Activated CD8-positive, alpha-beta T cell treated with anti-CD3 and anti-CD28 coated beads for 36 hours (primary cell): ENCODE measurements at places on chromosomes 11 and 22. TPM values are rescaled to one million over a fixed set of nuclear protein-coding genes. Genes with fewer than 3 reads are reported as not detected.

- DNase-seq, result no peak
Observed at GRCh38 chr11:3002871-3003270, 10.7 kb upstream of the NAP1L4 start.

SLC22A9 gene
- total RNA-seq, result not detected

DNA sequence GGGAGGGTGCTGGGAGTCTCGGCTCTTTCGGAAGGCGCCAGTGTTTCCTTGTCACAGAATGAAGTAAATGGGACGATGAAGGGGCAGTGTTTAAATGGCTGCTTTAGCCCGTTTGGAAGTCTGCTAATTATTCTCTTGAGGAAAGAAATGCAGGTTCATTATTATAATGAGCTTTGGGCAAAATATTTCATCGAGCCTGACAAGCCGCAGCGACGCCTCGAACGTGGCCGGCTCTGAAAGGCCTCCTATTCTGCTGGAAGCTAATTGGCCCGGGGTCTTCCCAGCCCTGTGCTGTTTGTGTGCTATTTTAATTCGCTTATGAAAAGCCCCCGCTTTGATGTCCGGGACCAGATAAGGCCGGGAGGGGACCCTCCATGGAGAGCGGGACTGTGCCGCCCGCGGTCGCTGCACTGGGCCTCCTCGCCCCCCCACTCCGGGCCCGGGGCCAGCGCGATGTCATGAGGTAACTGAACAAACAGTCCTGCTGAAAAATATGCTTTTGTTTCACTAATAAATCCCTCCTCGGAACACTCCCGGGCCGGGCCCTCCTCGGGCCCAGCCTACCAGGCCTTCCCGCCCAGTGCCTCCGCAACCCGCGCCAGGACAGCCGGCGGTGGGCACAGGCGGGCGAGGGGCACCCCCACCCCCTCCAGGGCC, 78.4 kb downstream of the CDKN1C start:
- no peak for DNase-seq

LRRC32 gene
- total RNA-seq, result 24.5 TPM

GRCh38 chr22:42280140-42280539, 9.7 kb upstream of the TCF20 start:
- no peak for DNase-seq

OPCML gene
- not detected for total RNA-seq

SMC1B gene
- total RNA-seq, result 1.8 TPM

MFRP gene
- total RNA-seq, result not detected

DNA sequence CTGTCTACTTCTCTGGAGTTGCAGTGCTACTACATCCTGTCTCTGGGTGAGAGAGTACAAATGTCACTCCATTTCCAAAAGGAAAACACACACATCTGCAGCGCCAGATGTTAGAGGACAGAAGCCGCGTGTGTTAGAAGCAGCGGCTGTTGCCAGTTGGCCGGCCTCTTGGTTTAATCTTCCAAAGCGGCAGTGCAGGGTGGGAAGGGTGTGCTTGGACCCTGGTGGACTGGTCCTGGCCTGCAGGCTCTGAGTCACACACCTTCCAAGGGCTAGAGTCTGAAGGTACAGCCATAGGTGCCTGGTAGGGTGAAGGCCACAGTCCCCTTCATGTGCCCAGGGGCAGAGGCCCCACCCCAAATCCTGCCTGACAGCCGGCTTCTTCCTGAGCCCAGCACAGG, 99.8 kb downstream of the CTTN start:
- no peak for DNase-seq

GRCh38 chr11:130718120-130718519, 198.2 kb downstream of the SNX19 start:
- DNase-seq, result no peak

- DNase-seq, result no peak
Observed at GRCh38 chr11:108913204-108913603, 248.3 kb downstream of the DDX10 start.

DNA sequence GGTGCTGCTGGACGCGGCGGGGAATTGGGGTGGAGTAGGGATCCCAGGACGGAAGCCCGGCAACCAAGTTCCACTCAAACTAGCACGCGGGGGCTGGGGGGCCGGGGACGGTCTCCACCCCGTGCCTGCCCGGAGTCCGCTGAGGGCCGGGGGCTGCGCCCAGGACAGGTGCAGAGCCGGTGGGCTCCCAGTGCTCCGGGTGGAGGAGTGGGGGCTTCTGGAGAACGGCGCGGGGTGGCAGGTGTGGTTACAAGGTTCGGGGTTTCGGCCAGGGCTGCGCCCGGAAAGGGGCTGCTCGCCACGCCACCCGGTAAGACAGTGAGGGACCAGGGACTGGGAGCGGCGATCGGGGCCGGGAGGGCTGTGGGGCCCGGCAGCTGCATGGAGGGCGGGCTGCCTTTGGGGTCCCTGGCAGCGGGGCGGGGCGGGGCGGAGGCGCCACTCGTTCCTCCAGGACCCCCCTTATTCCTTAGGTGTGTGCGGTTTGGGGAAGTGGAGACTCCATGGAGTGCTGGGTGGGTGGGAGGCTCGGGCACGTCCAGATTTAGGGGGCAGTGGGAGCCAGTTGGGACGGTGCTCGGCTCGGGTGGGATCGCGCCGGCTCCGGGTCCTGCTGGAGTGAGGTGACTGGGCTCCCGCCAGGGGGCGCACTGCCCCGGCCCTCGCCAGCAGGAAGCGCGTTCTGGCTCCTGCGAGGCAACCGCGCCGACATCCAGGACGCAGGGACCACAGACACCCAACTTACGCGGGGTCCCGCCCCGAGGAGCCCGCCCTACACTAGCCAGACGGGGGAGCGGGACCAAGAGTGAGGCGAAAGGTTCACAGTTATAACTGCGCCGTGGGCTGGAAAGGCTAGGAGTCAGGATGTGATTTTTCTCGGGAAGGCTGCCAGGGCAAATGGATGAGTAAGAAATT, 868 bp downstream of the TSPAN18 start:
- peak; percentile 77 for DNase-seq
